NCI-H187 (cell line): ENCODE measurements at places on chromosomes 7 and 10.

GRCh38 chr10:29723726-29724125 is 89.0 kb upstream of the SVIL start:
- DNase-seq: no peak

DNA sequence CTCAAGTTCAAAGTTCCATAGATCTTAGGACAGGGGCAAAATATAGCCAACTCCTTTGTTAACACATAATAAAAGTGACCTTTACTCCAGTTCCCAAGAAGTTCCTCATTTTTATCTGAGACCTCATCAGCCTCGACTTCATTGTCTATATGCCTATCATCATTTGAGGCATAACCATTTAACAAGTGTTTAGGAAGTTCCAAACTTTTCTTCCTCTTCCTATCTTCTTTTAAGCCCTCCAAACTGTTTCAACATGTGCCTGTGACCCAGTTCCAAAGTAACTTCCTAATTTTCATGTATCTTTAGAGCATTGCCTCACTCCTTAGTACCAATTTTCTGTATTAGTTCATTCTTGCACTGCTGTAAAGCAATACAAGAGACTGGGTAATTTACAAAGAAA is 569.1 kb downstream of the ANKRD7 start:
- DNase-seq: no peak

- no peak for DNase-seq
Measured at GRCh38 chr10:93542358-93542791, 24.1 kb upstream of the FFAR4 start.

DNA sequence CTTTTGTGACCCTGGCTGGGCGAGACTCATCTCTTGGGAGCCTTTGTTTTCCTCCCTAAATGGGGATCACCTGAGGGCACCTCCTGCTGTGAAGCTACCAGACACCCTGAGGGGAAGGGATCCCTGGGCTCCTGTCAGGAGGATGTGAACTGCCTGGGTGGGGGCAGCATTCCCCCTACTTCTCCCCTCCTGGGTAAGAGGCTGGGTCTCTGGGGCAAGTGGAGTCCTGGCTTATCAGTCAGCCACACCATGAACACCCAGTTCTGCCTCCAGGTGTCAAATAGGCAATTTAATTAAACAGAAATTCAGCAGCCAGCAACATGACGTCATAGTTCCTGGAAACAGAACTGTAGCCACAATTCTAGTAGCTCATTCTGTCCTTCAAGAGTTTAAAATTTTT is 97.7 kb upstream of the RET start:
- no peak for DNase-seq

DNA sequence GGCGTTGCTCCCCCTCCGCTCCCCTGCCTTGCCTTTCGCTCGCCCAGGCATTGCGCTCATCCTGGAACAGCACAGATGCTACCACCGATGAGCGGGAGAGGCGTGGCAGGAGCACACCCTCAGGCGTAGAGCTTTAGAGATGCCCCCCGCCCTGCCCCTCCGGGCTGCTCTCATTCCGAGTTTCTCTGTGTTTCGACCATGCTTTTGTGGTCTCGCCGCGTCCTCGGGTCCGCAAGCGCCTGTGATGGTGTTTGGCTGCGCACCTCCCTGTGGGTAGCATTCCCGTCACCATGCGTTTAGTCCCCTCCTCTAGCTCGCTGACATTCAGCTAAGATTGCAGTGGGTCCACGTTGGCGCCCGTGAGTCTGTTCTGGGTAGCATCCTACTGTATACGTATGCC is 18.7 kb downstream of the NOM1 start:
- no peak for DNase-seq

- no peak for DNase-seq
Measured at GRCh38 chr10:73414230-73414945, 530 bp upstream of the ANXA7 start.

- no peak for DNase-seq
Measured at GRCh38 chr10:86065711-86066251, 300.8 kb downstream of the GRID1 start.

GRCh38 chr7:16646472-16647072 is 591 bp downstream of the BZW2 start:
- DNase-seq: peak; percentile 19

DNA sequence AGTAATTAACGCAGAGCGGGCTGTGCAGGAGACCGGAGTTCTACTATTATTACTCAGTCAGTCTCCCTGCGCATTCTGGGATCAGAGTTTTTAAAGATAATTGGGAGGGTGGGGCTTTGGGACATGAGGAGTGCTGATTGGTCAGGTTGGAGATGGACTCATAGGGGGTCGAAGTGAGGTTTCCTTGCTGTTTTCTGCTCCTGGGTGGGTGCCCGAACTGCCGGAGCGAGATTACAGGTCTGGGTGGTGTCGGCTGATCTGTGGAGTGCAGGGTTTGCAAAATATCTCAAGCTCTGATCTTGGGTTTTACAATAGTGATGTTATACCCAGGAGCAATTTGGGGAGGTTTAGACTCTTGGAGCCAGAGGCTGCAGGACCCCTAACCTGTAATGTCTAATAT is 3.9 kb upstream of the LRRC27 start:
- DNase-seq: no peak

DNA sequence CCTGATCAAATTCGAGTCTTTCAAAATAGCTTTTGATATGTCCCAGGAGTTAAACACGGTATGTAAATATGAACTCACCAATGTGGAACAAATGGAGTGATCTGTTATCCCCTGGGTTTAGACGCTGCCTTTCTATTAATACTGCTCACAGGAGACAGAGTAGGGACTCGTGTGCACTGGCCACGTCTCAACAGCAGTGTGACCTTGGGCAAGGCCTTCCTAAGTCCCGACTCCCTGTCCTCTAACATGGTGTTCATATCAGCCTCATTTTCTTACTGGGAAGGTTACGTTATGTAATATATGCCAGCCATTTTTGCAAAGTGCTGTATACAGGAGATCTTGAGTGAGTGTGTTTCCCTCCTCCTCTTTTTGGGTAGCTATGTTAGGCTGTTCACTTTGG is 1.8 kb downstream of the WDR37 start:
- DNase-seq: no peak

DNA sequence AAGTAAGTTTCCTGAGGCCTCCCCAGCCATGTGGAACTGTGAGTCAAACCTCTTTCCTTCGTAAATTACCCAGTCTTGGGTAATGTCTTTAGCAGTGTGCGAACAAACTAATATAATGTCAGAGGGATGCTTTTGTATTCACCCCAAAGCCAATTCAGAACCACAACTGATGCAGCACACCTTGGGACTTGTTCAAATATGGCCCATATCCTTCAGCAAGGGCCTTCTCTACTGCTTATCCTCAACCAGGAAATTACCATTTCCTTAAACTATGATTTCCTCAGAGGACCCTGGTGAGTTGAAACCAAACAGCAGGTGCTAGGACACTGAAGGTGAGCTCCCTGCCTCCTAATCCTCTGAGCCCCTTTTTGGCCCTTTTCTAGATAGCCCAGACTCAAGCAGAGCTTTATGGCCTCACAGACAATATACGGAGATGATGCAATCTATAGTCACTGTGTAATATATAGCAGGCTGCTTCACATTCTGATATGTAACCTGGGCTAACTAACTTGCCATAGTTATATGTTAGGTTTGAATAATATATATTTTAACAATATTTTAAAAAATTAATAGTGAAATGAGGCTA is 15.2 kb downstream of the SRI start:
- no peak for DNase-seq

DNA sequence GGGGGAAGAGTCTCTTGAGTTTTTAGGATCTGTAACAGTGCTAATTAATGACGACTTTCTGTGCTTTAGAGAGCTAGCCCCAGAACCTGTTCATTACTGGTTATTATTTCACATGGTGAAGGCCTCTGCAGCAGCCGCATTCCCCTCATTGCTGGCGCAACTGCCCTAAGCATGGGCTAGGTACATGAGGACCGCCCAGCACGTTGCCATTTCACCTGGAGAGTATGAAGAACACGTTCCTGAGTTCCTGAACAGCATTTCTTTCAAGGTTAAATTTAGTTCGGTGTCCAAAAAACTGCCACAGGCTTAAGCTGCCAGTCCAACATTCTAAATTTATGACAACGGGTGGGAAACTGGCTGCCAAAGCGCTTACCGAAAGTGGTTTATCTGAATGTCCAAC is 177.0 kb downstream of the DNAH11 start:
- DNase-seq: no peak

- DNase-seq: no peak
Measured at GRCh38 chr7:128390871-128391565, 18.8 kb downstream of the IMPDH1 start.

GRCh38 chr10:96448021-96448457 is 65.7 kb downstream of the TLL2 start:
- no peak for DNase-seq

GRCh38 chr7:157745721-157746709 is 409.2 kb downstream of the DNAJB6 start:
- DNase-seq: no peak

DNA sequence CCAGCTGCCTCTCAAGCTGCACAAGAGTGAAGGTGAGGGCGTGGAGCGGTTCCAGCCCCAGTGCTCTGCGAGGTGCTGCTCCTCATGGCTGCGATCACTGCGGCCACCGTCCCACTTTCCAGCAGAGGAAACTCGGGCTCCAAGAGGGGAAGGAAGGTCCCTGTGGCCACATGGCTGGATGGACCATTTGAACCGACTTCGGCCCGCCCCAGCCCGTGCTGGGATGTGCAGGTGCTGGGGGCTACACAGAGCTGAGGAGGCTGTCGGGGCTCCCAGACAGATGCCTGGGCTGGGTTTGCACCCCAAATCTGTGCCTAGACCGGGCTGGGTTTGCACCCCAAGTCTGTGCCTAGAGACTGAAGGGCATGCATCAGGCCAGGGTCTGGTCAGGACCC is 186.6 kb downstream of the DNAJB6 start:
- DNase-seq: no peak

- DNase-seq: no peak
Measured at GRCh38 chr7:100048680-100049079, 894 bp upstream of the ZSCAN21 start.

DNA sequence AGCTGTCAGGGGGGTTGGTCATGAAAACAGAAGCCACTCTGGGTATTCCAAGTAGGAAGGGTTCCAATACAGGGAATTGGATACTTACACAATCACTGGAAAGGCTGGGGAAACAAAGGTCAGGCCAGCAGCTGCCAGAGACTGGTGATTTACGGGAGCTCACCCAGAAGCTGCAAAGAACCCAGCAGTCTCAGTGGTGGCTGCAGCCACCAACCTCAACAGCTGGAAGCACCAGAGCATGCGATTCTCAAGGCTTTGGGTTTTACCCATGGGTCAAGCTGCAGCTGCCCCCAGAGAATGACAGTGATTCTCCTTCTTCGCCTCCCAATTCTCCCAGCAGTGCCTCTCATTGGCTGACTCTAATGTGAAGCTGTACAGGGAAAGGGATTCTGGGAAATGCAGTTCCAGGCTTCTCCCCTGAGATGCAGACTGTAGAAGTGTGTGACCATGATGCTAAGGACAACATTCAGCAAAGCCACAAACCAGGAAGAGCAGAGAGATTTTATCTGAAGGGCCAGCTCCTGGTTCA is 107.2 kb upstream of the TCF7L2 start:
- no peak for DNase-seq

DNA sequence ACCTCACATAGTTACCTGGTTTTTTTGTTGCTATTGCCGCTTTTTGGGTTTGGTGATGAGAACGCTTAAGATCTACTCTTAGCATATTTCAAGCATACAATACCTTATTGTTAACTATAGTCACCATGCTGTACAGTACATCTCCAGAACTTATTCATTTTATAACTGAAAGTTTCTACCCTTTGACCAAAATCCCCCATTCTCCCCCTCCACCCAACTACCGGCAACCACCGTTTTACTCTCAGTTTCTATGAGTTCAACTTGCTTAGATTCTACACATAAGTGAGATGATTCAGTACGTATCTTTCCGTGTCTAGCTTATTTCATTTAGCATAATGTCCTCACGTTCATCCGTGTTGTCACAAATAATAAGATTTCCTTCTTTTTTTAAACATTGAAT is 86.7 kb upstream of the IL6 start:
- DNase-seq: no peak

DNA sequence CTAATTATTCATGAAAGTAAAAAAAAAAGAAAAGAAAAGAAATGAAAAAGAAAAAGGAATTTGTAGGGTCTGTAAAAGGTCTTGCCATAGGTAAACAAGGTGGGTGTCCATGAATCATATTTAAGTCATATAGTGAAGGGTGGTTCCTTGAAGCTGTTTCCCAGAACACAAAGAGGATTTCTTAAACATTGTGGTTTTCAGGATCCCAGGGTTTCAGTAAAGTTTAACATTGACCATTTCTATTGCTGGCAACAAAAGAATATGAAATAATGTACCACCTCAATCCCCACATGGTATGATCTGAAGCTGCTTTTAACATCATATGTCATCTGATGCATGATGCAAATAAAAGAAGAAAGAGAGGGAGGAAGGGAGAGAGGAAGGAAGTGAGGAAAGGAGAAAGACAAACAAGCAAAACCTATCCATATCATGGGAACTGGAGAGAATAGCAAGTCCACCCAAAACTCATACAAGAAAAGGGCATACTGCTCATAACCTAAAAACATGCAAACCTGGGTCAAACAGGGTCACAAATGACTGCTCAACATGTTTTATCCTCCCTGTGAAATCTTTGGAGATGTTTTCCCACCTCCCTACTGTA is 663.5 kb downstream of the SORCS1 start:
- no peak for DNase-seq

- DNase-seq: no peak
Measured at GRCh38 chr7:92423710-92424131, 23.6 kb upstream of the GATAD1 start.

DNA sequence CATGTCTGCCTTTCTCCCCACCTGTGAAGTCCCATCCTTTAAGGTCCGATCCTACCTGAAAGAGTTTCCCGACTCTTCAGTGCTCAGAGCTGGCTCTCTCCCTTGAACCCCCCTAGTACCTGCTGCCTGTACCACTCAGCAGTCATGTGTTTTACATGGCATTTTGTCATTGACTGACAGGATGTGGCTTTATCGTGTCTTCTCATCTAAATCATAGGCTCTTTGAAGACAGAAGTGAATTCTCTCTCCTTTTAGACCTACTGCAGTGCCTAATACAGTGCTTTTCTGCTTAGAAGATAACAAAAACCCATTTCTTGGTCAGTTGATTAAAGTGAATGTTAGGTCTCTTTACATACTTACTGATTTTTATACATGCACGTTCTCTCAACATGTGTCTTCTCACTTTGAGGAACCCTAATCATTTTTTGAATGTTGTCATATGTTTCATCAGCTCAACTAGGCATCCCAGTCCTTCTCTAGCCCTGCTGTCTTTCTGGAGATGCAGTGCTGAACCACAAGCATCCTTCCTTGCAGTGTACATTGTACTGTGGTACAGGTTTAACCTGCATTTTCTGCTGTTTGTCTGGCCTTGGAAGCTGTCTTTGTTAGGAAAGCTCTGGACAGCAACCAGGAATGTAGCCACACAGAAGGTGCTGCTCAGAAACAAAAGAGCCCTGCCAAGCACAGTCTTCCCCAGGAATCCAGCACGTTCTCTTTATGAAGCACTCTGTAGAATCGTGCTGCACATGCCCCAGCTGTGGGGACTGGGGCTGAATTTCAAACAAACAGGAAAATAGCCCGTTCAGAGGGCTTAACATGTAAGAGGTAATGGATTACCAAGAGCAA is 28.1 kb upstream of the LRRC4 start:
- no peak for DNase-seq

- no peak for DNase-seq
Measured at GRCh38 chr7:44574287-44574872, 672 bp upstream of the DDX56 start.
